ENCODE measurements at places on chromosomes 2 and 18.
A peak's percentile ranks its signal among the peaks of the same experiment; 100 is the strongest.

GRCh38 chr2:239824866-239825704, 200.1 kb downstream of the NDUFA10 start:
- no peak for ATAC-seq

DNA sequence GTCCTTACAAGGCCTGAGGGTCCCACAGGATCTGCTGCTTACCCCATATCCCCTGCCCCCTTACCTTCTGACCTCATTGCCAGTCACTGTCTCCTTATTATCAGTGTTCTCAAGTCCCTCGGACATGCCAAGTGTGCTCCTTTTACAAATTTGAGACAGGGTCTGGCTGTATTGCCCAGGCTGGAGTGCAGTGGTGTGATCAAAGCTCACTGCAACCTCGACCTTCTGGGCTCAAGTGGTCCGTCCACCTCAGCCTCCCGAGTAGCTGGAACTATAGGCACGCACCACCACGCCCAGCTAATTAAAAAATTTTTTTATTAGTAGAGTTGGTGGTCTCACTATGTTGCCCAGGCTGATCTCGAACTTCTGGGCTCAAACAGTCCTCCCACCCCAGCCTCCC, 141.0 kb downstream of the PHLPP1 start:
- no peak for ATAC-seq

DNA sequence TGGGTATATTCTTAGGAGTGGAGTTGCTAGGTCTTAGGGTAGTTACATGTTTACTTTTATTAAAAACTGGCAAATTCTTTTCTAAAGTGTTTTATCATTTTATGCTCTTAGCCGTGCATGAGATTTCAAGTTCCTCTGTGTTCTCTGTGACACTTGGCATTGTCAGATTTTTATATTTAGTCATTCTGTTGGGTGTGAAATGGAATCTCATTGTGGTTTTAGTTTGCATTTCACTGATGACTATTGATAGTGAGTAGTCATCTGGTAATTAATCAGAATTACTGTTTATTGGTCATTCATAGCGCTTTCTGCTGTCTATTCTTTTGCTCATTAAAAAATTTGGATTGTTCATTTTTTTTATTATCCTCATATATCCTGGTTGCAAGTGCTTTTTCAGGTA, 34.1 kb downstream of the RAB3GAP1 start:
- ATAC-seq = peak; percentile 72

DNA sequence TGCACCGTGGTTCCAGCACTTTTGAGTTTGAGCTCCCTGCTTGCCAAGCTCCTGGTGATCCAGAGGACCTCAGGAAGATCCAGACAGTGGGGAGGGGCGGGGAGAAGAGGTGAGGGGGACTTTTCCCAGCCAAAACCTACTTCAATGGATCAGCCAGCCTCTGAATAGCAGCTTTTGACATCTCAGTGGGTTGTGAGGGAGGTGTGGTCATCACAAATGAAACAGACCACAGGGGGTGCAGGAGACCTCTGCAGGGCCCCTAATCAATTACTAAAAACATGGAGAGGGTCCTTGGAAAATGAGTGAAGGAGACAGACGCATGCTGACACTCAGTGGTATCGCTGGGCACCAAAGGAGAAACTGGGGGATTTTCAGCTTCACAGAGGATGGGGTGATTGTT, 372.7 kb downstream of the ZNF521 start:
- ATAC-seq = no peak

DNA sequence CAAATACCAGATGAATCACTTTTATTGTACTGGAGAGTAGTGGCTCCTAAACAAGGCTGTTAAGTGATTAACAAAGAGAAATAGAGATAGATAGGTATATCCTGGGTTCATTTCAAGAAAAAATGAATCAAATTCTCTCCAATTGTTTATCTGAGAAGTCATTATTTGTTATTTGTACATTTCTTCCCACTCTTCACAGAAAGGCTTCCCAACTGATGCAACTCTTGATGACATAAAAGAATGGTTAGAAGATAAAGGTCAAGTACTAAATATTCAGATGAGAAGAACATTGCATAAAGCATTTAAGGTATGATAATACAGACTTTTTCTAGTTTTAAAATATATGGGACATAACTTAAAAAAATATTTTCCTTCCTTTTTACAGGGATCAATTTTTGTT, 7.9 kb downstream of the SSB start:
- no peak for ATAC-seq

GRCh38 chr2:164779383-164780057, 62.1 kb downstream of the COBLL1 start:
- ATAC-seq = no peak

DNA sequence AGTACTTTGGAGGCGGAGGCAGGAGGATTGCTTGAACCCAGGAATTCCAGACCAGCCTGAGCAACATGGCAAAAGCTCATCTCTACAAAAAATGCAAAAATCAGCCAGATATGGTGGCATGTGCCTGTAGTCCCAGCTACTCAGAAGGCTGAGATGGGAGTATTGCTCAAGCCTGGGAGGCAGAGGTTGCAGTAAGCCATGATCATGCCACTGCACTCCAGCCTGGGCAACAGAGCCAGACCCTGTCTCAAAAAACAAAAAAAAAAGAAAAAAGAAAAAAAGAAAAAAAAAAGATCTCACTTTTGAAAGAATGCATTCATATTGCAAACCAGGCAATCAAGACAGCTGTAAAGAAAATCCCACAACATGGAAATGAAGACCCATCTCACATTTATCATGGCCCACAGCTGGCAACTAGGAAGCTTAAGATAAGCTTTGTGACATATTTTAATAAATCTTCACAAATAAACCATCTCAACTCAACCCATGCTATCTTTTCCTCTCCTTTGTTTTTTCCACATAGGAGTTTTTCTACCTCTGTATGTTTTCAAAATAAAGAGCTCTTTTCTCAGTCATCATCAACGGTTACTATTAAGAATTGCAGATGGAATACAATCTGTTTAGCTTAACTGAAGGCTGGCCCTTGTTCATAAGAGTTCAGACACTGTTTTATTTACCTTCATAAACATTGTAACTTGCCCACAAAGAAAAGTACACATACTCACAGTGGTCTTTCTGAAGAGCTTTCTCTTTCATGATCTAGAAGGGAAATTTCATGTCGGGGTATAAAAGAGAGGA, 137.0 kb downstream of the MREG start:
- no peak for ATAC-seq

DNA sequence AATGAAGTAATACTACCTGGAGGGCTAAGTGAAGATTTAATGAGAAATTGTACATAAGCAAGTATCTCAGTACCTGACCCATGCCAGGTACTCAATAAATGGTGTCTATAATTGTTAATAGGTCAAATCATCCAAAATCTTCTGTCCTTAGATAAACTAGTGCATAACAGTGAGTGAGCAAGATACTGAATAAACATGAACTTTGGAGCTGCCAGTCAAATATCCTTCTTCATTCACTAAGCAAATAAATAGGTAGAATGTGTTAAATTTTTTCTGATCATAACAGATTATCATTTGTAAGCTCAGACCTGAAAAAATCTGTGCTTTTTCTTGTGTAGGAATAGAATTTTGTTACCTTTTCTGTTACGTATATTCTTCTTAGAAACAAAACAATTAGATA, 39.6 kb downstream of the RAB3GAP1 start:
- no peak for ATAC-seq

GRCh38 chr2:127320586-127321275, 26.8 kb upstream of the ERCC3 start:
- no peak for ATAC-seq
